ENCODE measurements at places on chromosomes 3 and 15.

- DNase-seq: no peak
These were observed 322.1 kb downstream of the MEX3B start for GRCh38 chr15:81723701-81724100.

- no peak for DNase-seq
These were observed 193.5 kb downstream of the FOXP1 start for GRCh38 chr3:71389911-71390573.

DNA sequence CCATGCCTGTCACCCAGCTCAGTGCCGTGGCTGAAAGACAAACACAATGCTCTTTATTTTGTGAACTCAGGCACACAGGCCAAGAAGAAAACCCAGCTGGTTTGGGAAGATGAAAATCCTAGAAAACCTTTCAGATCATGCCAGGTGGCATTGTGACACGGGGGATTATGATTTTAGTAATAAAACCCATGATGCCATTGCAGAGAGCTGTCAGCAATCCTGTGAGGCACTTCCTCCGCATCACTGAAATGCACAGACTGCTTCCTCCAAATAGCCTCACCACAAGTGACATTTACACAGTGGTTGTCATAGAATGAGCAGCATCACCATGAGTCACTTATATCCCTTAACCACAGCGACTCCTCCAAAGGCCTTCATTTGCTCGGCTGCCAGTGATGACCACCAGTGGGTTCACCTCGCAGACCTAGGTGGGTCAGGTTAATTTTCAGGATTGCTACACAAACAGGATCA is 22.7 kb downstream of the ABHD6 start:
- DNase-seq: peak; percentile 33

GRCh38 chr3:195151866-195152541 is 119.0 kb downstream of the XXYLT1 start:
- DNase-seq: peak; percentile 52

DNA sequence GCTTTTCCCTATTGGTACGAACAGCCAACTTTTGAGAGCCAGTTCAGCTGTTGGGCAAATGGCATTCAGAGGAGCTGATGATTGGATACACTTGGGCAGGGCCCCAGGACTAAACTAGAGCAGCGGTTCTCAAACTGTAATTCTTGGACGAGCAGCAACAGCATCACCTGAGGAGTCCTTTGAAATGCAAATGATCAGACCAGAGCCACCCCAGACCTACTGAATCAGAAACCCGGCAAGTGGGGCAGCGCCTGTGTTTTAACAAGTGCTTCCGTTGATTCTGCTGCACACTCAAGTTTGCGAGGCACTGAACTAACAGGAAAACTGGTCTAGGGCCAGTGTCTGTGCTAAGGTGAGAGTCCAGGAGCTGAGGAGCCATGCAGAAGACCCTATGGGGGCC is 239.7 kb downstream of the UACA start:
- no peak for DNase-seq

DNA sequence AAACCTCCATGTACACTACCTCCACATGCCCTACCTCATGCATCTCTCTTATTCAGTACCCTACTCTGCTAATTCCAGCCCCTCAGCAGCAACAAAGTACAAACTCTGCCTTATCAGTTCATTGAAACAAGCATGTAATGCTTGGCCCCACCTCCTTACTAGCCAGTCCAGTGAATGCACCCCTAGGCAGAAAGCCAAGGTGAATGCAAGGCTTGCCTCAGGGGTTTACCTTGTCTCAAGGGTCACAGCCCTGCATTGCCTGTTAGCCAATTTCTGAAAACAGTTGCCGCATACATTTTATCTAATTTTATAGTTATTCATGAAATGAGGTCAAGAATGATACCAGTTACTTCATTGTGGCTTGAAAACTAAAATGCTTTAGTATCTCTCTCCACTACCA is 576.4 kb downstream of the FHIT start:
- DNase-seq: no peak

- no peak for DNase-seq
These were observed 2.5 kb downstream of the SHF start for GRCh38 chr15:45185069-45185779.

DNA sequence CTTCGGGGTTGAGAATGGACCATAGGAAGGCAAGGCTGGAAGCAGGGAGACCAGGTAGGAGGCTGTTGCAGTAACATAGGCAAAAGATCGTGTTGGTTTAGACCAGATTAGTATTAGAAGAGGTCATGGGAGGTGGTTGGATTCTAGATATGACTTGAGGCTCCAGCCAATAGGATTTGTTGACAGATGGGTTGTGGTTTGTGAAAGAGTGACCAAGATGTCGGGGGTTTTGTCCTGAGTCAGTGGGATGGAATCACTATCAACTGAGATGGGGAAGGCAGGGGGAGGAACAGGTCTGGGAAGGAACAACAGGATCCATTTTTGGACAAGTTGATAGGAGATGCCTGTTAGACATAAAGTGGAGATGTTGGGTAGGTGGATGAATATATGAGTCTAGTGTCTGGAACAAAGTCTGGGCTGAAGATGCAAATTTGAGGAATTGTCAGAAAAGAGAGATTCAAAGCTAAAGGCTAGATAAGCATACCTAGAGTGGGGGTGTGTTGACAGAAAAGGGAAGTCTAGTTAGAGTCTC is 95.5 kb upstream of the NPHP3 start:
- DNase-seq: no peak

- no peak for DNase-seq
These were observed 83.3 kb downstream of the EDEM1 start for GRCh38 chr3:5270666-5271371.

- no peak for DNase-seq
These were observed 13.0 kb upstream of the MYO5C start for GRCh38 chr15:52308446-52309153.

DNA sequence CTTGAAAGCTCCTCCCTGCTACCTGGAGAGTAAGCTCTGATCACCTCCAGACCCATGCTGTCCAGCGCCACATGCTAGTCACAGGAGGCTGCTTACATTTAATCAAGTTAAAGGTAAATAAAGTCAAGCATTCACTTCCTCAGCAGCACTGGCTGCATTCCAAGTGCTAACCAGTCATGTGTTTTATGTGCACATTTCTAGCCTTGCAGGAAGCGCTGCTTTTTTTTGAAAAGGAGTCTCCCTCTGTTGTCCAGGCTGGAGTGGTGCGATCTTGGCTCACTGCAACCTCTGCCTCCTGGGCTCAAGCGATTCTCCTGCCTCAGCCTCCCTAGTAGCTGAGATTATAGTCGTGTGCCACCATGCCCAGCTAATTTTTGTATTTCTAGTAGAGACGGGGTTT is 279.2 kb downstream of the GABRG3 start:
- DNase-seq: no peak

DNA sequence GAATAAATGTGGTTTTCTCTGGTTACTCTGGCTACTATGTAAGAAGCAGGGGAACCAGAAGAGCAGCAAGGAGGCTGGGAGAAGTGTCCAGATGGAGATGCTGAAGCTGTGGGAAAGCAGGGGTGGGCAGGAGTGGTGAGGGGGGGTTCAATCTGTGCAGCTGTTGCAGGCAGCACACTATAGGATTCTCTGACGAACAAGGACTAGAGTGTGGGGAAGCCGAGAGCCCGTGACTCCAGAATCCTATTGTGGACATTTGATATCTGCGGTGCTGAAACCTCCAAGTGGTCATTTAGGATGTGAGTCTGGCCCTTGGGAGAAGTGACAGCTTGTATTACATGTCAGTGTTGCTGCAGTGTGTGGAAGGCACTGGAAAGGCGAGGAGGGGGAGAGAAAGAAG is 60.5 kb downstream of the GABRB3 start:
- DNase-seq: no peak

Data from amniotic stem cell (primary cell).